NCI-H524 treated with DMSO at 0.1 percent for 48 hours (cell line): ENCODE measurements at places on chromosomes 7 and 10.
A peak's percentile ranks its signal among the peaks of the same experiment; 100 is the strongest.

DNA sequence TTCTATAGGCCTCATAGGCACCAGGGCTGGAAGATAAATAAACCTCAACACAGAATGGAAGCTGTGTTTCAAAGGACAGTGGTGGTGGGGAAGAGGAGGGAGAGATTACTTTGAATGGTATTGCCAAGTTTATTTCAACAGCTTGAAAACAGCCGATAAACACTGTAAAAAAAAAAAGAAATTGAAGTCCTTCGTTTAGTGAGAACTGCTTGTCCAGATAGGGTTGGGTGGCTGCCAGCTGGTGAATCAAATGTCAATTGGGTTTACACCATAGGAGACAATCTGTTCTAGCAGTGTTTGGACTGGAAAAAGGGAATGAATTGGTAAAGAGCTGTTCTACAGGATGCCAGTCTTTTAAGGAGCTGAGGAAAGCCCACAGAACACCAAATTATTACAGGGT lies 254.8 kb downstream of the PHF14 start:
- no peak for DNase-seq

GRCh38 chr10:48605786-48606529 lies 1.1 kb upstream of the ARHGAP22 start:
- DNase-seq = no peak

- no peak for DNase-seq
Observed at GRCh38 chr7:27430105-27430504, 187.5 kb downstream of the EVX1 start.

DNA sequence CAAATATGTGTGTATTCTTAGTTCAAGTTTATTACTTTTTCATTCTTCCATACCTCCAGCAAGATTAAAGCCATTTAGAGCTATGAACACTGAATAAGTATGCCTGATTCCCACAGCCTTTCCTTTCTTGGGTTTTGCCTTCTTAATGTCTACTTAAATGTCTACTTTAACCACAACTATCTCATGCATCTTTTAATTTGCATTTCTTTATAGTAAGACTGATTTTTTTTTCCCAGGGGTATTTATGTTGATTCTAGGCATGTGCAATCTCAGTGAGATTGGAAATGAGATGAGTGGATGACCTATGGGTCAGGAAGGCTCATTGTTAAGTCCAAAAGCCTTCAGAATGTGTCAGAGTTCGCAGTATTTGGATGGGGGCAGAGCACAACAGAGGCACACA lies 3.6 kb downstream of the PCBD1 start:
- no peak for DNase-seq

- no peak for DNase-seq
Observed at GRCh38 chr10:1324903-1325302, 268.7 kb downstream of the WDR37 start.

DNA sequence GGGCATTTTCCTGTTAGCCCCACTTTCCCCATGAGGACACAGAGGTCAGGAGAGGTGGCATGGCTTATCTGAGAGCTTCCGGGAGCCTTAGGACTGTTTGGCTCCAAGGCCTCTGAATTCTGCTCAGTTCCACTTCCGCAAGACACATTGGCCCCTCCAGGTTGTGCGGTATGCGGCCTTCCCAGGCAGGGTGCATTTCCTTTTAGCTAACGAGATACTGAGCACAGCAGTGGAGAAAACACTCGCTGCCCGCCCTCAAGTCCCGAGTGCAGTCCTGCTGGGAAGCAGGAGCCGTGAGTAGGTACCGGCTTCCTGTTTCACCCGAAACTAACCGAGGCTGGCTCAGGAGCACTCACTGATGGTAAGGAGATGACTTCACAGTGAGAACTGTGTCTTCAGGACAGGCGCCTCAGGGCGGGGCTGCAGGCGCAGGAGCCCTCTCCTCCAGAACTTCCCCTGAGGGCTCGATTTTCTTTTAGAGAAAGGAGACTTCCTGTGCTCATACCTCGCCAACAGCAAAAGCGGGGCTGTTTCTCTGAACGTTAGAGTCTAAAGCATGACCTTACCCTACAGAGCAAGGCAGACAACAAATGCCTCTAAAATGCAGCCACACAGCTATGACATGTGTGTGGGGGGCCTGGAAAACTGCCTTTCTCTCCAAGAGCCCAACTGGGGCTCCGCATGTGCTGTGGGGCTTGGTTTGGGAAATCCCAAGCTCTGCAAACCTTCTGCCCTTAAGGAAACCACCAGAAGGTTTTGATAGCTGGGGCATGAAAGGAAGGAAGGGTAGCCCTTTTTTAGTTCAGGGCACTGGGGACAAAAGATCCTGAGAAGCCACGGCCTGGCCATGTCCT lies 25.9 kb downstream of the RGS10 start:
- DNase-seq = no peak

- DNase-seq = no peak
Observed at GRCh38 chr7:138004936-138005335, 3.0 kb upstream of the CREB3L2 start.

- DNase-seq = no peak
Observed at GRCh38 chr7:11175371-11175770, 201.7 kb downstream of the PHF14 start.

- DNase-seq = no peak
Observed at GRCh38 chr10:113381981-113382509, 170.8 kb upstream of the HABP2 start.

DNA sequence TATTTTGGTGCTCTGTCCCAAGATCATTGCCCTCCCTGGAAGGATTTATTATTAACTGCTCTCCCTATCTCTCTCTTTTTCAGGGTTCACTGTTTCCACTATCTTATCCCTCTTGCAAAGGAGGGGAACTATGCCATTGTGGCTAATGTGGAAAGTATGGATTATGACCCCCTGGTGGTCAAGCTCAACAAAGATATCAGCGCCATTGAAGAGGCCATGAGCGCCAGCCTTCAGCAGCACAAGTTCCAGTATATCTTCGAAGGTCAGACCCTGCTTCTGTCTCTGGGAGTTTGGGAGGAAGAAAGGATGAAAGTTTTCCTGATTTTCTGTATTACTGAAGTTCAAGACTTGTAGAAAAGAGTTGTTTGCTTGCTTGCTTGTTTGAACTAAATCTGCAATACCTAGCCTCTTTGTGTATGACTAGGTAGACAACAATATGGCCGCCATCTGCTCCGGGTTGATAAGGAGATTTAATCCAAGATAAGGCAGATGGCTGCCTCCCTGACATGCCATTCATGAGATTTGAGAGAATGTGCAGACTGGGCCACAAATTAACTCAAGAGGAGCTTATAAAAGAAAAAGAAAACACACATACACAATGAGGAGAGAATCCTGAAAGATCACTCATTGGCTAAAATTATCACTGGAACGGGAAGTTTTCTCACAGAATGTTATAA lies 122.2 kb upstream of the LRGUK start:
- DNase-seq = peak; percentile 72

DNA sequence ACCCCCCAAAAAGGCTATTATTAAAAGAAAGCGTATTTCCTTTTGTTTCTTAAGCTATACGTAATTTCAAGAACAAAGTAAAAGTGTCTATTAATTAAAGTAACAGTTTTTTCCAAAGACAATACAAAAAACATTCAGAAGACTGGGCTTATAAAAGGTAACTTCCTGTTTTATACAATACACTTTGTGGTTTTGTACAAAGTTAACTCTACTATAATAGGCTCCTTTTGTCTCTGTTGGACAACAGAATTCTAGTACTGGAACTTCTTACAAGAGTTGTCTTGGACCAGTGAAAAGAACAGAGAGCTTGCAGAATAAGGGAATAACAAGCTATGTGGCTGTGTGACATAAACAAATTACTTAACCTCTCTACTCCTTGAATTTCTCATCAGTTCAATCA lies 21.5 kb downstream of the SFMBT2 start:
- no peak for DNase-seq

DNA sequence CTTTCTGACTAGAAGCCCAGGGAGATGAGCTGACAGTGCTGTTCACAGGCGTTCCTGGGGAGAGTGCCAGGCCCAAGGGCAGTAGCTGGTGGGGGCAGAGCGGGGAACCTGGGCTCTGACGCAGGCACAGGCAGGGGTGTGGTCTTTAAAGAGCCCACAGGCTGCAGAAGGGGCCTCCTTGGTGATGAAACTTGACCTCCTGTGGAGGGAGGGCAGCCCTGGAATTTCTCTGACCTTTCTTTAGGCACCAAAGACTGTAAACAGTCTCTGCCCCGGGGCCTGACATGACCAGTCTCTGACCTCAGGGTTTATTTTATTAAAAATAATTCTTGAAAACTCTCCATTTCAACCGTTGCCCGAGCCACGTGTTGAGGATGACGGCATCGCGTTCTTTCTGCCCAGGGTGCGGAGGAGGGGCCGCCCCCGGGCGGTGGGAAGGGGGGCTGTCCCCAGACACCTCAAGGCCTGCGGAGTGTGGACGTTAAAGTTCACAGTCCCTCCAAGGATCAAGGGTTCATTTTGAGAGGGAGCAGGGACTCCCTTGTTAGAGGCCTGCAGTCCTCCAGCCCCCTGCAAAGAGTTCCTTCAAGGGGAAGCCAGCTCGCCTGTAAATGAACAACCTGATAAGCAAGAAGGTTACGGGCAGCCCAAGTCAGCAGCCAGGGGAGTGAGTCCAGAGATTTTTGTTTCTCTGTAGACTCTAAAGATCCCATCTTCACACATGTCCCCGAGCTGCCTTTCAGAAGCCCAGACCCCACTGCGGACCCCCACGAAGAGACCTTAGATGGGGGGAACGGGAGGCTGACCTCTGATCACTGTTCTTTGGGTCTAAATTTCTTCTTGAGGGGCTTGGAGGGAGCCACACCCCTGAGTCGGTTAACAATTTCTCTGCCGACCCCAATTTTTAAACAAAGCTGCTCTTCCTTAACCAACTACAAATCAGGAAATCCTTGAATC lies 128.9 kb downstream of the VIPR2 start:
- no peak for DNase-seq

DNA sequence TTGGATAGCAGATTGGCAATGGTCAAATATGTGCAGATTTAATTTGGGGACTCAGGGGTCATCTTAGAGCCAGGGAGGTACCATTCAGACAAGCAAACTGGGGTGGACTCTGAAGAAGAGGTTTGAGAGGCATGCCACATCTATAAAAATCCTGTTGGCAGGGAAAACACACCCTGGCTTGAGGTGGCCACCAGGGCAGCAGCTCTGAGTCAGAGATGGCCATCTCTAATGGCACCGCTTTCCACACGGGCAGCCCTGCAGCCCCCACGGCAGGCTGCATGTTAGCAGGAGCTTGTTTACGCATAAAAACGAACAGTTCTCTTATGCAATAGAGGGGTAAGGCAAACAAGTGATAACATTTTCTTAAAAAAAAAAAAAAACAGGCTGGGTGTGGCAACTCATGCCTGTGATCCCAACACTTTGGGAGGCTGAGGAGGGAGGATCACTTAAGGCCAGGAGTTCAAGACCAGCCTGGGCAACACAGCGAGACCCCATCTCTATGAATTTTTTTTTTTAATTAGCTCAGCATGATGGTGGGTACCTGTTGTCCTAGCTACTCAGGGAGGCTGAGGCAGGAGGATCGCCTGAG lies 14.9 kb downstream of the DLG5 start:
- no peak for DNase-seq

GRCh38 chr7:158216198-158216597 lies 371.4 kb downstream of the PTPRN2 start:
- no peak for DNase-seq

GRCh38 chr7:120985839-120986238 lies 2.7 kb upstream of the CPED1 start:
- no peak for DNase-seq

DNA sequence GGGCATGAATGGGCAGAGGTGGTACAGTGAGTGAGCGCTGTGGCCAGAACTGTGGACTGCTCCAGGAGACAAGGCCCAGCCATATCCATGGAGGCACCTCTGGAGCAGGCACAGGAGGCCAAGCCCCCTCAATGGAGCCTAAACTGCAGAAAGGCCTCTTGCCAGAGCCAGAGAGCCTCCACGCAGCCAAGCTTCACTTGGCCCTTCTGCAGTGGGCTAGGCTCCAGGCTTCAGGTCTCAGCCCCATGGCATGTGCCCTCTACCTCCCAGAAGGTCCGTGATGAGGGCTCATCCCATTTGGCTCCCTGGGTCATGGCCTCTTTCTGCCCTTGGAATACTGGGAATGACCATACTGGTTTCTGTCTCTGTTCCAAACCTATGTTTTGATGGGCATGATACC lies 8.9 kb downstream of the PDE1C start:
- no peak for DNase-seq

DNA sequence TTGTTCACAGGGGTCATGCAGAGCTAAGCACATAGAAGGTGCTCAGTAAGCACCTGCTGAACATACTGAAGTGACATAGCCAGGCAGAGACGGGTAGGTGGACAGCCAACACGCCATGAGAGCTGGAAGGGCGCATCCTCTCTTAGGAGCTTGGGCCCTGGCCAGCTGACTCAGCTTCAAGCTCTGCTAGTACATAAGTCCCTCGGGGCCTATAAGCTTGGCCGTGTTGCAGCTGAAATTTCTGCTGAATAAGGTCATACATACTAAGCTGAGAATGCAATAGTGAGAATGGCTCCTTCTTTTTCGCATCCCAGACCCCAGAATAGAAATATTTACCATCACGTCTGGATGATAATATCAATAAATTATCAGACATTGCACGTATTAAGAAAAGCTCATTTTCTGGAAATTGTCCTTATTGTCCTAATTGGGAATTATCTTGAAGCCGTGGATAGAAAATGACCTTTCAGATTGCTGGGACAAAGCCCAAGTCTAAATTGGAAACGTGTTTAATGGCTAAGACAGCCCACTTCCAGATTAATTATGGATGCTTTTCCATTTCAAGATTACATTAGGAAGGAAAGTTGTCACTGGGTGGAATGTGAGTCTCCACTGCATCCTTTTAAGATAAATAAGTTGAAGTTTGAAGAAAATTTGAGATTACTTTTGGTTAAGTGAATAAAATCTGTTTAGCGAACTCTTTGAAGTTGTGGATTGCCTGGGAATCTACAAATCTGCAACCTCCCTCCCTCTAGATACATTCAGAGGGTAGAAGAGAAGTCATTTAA lies 287.1 kb upstream of the C7orf33 start:
- no peak for DNase-seq

GRCh38 chr7:46493196-46493595 lies 572.1 kb upstream of the IGFBP3 start:
- no peak for DNase-seq

GRCh38 chr7:131039836-131040235 lies 287.8 kb upstream of the MKLN1 start:
- no peak for DNase-seq

DNA sequence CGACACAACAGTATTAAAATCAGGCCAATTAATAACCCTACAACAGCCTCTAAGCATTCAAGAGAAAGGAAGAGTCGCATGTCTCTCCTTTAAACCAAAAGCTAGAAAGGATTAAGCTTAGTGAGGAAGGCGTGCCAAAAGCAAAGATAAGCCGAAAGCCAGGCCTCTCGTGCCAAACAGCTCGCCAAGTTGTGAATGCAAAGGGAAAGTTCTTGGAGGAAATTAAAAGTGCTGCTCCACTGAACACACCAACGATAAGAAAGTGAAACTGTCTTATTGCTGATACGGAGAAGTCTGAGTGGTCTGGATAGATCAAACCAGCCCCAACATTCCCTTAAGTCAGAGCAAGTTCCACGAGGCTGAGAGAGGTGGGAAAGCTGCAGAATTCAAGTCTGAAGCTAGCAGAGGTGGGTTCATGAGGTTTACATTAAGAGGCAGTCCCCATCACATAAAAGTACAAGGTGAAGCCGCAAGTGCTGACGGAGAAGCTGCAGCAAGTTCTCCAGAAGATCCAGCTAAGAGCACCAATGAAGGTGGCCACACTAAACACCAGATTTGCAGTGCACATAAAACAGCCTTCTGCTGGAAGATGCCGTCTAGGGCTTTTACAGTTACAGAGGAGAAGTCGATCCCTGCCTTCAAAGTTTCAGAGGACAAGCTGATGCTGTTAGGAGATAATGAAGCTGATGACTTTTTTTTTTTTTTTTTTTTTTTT lies 194.8 kb downstream of the MAD1L1 start:
- no peak for DNase-seq

GRCh38 chr10:101226491-101227428 lies 2.5 kb downstream of the LBX1 start:
- DNase-seq = no peak
